Fibroblast of pulmonary artery (primary cell): ENCODE measurements at places on chromosomes 3 and 15.
A peak's percentile ranks its signal among the peaks of the same experiment; 100 is the strongest.

GRCh38 chr3:148911592-148911991 is 46.5 kb downstream of the CPA3 start:
- DNase-seq = no peak

DNA sequence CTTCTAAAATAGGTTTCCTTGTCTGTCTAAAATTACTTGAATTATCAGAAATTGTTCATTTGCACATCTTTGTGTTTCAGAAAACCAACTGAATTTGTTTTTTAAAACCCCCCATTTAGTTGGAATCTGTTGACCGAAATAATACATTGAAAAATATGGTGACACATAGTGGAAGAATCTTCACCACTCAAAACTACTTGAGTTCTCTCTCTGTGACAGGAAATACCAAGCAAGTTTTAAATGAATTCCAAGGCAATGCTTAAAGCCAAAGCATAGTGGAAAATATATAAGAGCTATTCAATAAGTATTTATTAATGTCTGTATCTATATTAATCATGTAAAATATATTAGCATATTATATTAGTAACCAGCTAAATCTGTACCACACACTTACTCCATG is 224.9 kb upstream of the COL8A1 start:
- peak; percentile 85 for DNase-seq

DNA sequence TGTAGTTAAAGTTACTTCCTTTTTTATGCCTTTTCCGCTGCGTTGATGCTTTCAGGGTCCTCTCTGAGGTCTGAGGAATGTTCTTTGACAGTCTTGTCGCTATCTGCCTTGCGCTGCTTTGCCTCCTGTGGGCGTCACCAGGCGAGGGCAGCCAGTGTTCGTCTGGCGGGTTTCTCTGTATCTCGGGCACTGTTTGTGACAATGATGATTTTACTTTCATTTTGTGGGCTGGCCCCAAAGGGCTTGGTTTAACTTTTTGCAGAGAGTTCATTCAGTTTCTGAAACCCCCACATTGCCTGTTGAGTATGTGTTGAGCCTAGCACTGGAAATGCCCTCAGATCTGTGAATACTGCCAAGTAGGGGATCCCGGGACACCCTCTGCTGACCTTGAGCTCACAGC is 24.6 kb upstream of the SACM1L start:
- DNase-seq = no peak

GRCh38 chr3:188706176-188706575 is 465.6 kb upstream of the TPRG1 start:
- DNase-seq = no peak

- no peak for DNase-seq
These were observed 23.9 kb upstream of the CTNNB1 start for GRCh38 chr3:41175365-41175764.

GRCh38 chr3:10992017-10992942 is at the start of gene SLC6A1:
Gene SLC6A1 (plus strand): TSS chr3:10992748. CDS start chr3:11017212, 24,464 bp downstream.
- DNase-seq = no peak

- no peak for DNase-seq
These were observed 40.7 kb downstream of the KBTBD12 start for GRCh38 chr3:127955728-127956127.
